Activated CD8-positive, alpha-beta memory T cell treated with anti-CD3 and anti-CD28 coated beads for 4 hours (primary cell): ENCODE measurements at places on chromosomes 4 and X.

DNA sequence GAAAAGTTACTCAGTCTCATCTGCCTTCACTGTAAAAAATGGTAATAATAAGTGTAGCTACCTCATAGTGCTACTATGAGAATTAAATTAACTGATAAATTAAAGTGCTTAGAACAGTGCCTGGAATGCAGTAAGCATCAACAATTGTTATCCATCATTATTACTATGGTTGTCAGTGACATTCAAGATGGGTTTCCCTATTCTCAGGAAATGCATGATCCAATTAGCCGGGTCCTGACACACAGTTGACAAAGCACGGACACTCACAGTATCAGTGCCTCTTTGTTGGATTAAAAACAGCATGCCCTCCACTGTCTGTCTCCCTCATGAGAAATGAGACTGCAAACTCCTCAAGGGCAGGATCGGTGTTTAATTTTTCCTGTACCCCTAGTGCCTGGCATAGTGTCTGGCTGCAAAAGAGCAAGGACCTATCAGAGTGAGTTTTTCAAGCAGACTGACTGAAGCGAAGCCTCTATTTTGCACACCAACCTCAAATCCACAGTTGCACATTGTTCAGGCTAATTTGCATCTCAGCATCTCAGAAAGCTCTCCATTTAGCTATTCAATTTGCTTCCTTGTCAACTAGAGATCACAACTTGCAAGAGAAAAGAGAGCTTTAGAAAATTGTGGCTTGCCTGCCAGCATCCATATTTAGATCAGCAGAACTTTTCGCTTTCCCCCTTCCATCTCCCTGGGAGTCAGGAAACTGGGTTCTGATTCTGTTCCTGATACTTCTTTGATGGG is 122.9 kb downstream of the LDB2 start:
- DNase-seq = no peak

DNA sequence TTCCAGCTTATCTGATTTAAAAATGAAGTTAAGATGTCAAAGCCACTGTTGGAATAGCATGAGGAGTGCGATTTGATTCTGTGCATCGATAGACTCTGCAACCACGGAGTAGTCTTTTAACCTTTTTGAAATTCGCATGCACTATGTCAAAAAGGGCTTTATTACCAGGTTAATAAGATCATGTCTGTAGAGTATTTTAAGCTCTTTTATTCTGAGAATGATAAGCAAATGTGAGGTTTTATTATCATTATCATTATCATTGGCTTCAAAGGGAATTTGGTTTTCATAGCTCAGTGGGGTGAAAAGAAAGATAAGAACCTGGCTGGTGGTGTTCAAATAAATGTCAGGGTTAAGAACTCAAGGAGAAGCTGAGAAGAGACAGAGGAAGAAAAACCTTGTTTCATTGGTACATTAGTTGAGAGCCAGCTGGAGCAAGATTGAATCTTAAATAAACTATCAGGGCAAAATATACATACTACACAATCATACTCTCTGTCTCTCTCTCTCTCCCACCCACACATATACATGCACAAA is 102.6 kb downstream of the MMRN1 start:
- no peak for DNase-seq

DNA sequence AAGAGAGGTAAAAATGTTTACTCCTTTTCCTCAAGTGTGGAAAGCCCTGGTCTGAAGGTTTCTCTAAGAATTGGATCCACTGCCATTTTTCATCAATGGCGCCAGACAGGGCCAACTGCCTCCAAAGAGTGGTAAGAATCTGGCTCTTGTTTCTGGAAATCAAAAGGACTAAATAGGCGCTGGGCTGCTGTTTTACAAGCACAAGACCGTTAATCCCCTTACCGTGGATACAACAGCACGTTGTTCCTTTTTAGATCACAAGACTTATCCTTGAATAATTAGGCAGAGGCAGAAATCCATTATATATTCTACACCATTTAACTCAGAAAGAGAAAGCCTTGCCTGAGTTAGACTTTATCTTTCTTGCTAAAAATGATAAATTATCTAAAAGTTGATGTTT is 10.6 kb downstream of the CLTRN start:
- DNase-seq = no peak

- no peak for DNase-seq
Observed at GRCh38 chr4:8277356-8278008, 7.9 kb downstream of the HTRA3 start.

DNA sequence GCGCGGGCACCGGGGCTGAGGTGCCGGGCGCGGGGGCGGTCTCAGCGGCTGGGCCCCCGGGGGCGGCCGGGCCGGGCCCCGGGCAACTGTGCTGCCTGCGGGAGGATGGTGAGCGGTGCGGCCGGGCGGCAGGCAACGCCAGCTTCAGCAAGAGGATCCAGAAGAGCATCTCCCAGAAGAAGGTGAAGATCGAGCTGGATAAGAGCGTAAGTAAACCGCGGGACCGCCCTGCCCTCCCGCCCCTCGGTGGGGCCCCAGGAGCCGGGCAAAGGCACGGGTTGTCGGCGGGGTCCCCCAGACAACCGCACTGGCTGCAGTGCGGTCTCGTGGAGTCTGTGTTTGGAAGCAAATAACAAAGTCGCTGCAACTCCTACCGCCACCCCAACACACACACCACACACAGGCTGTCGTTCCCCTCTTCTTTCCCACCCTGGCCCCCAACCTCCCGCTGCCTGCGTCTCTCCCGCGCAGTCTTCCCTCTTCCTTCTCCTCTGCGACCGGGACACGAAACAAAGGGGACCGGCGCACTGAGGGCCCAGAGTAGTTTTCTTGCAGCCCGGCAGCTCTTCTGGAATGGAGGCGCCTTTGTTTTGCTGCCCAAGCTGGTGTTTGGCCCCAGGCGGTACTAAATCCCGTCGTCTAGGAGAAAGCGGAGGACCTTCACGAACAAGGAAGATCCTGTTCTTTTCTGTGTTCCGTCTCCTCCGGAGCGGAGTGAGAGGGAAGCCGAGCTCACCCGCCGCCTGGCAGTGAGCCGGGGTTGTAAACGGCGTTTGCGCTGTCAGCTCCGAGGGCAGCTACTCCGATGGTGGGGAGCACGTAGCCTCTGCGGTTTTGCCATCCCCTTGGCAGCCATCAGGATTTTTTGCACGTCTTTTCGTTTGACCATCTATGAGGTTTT is 788 bp downstream of the SAP30 start:
- DNase-seq = peak; percentile 12

DNA sequence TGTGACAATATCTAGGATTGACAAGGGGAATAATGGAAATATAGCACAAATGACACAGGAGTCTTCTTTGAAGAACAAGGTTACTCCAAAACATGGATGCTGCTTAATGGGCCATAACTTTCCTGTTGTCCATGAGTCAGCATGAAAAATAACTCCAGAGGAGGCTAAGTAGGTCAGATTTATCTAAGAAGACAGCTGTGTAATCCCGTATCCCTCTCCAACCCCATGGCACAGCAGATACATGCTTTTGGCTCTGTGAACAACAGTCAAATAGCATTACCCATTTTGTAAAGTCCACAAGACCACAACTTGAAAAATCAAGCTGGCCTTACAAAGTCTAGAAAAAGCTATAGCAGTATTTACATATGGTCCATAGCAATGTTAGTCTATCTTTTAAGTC is 2.1 kb upstream of the TMEM131L start:
- no peak for DNase-seq

DNA sequence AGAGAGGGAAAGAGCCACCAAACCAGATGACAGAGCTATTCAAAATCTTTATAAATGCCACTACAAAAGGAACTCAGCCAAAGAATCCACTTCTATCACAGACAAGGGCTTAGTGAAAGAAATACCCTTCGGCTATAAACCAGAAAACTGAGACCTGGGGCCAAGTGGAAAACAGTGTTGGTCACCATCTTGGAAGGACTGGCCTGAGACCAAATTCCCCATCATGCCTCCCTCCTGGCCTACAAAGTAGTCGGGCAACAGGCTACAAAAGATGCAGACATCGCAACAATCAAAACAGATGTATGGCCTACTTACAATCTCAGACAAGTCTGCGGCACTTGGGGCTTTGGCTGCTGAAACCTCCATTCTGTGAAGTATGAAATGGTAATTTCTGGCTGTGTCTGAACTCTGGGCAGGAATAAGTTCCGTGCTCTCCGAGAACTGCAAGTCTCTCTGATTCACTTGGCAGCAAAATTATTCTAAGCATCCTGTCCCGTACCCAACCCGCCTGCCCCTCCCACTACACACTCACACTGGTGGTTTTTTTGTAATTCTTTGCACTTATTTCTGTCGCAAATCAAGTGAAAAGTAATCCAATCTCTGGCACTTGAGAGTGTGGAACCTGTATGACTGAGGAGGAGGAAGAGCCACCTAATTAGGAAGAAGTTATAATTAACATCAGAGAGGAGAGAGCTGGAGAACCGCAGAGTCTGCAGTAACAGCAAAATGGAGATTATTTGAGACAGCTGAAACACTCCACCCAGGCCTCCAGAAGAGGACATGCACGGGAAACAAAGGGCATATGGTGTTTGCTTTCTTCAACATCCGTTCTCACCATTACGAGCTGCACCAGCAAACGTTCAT is 87.8 kb downstream of the SH3KBP1 start:
- no peak for DNase-seq

GRCh38 chrX:7083468-7084396 is 63.8 kb upstream of the STS start:
- DNase-seq = peak; percentile 38

DNA sequence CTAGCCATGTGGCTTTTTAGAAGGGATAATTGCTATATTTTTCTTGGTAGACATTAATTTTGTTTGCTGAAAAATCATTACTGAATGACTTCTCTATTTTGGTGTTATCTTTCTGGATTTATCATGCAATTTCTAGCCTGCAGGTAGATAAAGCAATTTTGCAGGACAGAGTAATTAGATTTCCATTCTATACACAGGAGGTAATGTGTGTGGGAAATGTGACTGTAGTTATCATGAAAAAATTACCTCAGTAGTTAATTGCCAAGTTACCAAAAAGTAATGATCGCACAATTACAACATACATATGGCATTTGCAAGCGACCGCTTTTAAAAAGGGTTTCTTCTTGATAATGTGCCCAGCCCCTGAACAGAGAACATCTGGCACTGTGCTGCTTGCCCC is 66.1 kb downstream of the KIT start:
- DNase-seq = no peak

DNA sequence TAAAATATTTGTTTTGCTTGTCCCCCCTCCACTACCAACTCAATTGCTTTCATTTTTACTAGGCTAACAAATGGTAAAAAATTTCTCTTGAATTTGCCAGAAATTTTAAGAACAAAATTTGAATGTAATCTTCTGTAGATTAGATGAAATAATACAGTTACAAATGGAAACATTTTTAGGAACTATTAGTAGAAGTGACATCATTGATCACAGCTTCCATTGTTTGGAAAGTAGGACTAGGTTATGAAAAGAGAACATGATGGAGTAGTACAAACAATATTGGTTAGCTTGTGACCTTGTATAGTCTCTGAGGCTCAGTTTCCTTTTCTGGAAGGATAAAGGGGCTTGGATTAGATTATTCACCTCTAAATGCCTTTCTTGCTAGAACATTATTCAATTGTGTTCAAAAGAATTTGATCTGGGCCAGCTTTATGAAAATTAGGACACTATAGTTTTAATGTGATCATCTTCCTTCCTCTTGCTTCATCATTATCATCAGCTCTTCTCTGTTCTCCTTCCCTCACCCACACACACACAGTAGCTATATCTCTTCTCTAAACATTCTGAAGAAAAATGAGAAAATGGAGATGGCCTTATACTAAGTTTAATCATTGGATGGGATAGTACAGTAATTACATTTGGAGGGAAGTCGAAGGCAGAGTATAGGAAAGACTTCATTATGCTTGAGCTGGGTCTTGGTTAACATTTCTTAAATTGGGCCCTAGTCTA is 9.9 kb downstream of the MTMR1 start:
- no peak for DNase-seq

GRCh38 chrX:19630776-19631707 is 115.7 kb upstream of the MAP3K15 start:
- DNase-seq = no peak

GRCh38 chrX:98931216-98931615 is 1478.9 kb downstream of the PCDH19 start:
- no peak for DNase-seq
